ENCODE measurements at places on chromosomes 1 and 21. TPM values are rescaled to one million over a fixed set of nuclear protein-coding genes. Genes with fewer than 3 reads are reported as not detected.

The LIN28A gene
- total RNA-seq: not detected

DNA sequence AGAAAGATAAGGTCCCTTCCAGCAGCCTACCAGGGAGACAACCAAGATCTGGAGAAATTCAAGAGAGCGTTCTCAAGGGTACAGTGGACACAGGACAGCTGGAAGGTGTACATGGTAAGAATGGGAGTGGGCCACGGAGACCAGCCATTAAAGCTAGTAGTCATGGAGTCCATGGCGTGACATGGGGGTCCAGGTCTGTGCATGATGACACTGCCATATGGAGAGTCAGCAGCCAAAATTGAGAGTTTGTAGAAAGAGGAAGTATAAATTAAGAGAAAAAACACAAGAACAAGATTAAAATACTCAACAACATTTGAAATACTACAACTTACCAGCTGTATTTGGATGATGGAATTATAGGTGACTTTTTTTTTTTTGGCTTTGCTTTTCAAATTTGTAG, 7.9 kb upstream of the LORICRIN start:
- H3K36me3 ChIP-seq: no peaks in the 10 kb centered on the region
- H3K27ac ChIP-seq: no peak overlapping the region
- no peak for DNase-seq
- no peaks in the 10 kb centered on the region for H3K4me1 ChIP-seq
- peaks cover 4% of the 10 kb centered on the region for H3K27me3 ChIP-seq
- no peak overlapping the region for H3K4me3 ChIP-seq

DNA sequence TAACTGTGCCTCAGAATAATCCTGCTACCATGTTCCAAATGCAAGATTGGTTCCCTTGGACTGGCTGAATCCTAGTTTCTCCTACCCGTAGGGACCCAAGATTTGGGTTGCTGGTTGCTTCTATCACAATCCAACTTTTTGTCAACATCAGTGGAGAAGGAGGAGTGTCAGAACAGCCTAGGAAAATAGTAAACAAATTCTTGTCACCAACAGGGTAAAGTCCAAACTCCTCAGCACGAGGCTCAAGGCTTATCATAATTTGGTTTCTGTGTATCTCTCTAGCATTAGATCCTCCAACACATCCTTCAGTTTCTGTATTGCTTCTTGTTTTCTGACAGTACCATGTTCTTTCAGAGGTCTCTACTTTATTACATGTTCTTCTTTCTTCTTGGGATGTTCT, 370.2 kb upstream of the DAB1 start:
- H3K36me3 ChIP-seq: no peaks in the 10 kb centered on the region
- no peak overlapping the region for H3K27ac ChIP-seq
- no peak overlapping the region for H3K4me3 ChIP-seq
- H3K27me3 ChIP-seq: no peaks in the 10 kb centered on the region
- no peak for DNase-seq

DNA sequence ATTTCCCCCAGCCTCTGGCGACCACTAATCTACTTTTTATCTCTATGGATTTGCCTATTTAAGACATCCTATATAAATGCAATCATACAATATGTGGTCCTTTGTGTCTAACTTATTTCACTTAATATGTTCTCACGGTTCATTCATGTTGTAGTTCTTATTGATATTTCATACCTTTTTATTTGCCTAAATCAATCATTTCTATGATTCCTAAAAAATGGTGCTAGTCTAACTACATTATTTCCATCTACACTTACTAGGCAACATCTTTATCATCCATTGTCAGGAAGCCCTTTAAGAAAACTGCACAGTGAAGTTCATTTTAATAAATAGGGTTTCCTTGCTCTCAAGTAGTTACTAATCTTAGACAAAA, 380 bp upstream of the FBXO28 start:
- H3K4me3 ChIP-seq: peak overlapping the region; percentile 86
- H3K36me3 ChIP-seq: no peaks in the 10 kb centered on the region
- H3K27me3 ChIP-seq: no peaks in the 10 kb centered on the region
- no peak for DNase-seq

GRCh38 chr1:9321480-9321849, 28.8 kb downstream of the SPSB1 start:
- no peak overlapping the region for H3K27ac ChIP-seq
- H3K4me3 ChIP-seq: no peak overlapping the region
- peaks cover 4% of the 10 kb centered on the region for H3K4me1 ChIP-seq
- no peaks in the 10 kb centered on the region for H3K27me3 ChIP-seq
- H3K36me3 ChIP-seq: no peaks in the 10 kb centered on the region

DNA sequence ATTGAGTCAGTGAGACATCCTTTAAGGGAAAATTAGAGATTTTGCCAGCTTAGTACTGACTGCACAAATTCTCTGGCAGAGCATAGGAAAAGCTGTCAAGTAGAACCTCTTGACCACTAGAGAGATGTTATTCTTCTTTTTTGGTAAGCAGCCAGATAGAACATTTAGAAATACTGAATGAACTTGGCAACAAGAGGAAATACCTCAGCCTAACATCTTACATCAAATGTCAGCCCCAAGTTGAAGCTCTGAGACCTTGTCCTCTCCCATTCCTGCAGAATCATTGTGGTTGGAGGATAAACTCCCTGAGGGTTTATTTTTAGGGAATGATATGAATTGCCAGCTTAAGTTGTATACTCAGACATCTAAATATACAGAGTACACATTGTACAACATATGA, 53.5 kb downstream of the MIGA1 start:
- peak; percentile 46 for DNase-seq
- H3K27me3 ChIP-seq: no peaks in the 10 kb centered on the region
- no peak overlapping the region for H3K4me3 ChIP-seq
- no peaks in the 10 kb centered on the region for H3K36me3 ChIP-seq
- no peak overlapping the region for H3K27ac ChIP-seq
- peaks cover 9% of the 10 kb centered on the region for H3K4me1 ChIP-seq

The GLMN gene
- 7.9 TPM for total RNA-seq

DNA sequence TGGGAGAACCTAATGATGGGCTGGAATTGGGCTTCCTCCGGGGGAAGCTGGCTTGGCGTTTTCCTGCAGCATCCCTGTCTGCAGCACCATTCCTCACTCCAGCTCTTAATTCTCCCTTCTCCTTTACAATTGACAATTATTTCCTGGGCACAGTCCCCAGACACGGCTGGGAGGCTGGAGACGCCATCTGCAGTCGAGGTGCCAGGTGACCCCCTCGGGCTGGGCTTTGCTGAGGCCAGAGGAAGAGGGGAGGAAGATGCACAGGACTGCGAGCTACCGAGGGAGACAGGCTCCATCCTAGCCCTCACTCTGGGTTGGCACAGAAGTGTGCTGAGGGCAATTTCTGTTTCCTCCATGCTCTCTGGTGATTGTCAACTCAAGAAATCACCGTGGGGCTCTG, 453.8 kb downstream of the PTPRU start:
- H3K4me3 ChIP-seq: no peak overlapping the region
- no peak for DNase-seq
- no peak overlapping the region for H3K27ac ChIP-seq
- H3K27me3 ChIP-seq: no peaks in the 10 kb centered on the region

- no peak overlapping the region for H3K4me3 ChIP-seq
- H3K27ac ChIP-seq: no peak overlapping the region
- no peaks in the 10 kb centered on the region for H3K27me3 ChIP-seq
- DNase-seq: no peak
- no peaks in the 10 kb centered on the region for H3K4me1 ChIP-seq
- H3K36me3 ChIP-seq: no peaks in the 10 kb centered on the region
Measured at GRCh38 chr1:62613325-62613727, 16.0 kb downstream of the ANGPTL3 start.

DNA sequence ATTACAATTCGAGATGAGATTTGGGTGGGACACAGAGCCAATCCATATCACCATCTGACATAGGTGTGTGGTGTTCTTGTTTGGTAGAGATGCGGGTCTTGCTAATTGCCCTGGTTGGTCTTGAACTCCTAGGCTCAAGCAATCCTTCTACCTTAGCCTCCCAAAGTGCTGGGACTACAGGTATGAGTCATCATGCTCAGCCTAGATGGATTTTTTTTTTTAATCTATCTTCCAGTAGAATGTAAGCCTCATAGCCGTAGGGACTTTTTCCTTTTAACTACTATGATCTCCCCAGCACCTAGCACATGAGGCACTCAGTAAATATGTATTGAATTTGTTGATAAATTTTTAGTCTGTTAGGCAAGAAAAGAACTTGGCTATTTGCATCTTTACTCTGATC, 94.6 kb upstream of the TENT5C start:
- no peaks in the 10 kb centered on the region for H3K4me1 ChIP-seq
- H3K36me3 ChIP-seq: no peaks in the 10 kb centered on the region

The RORC gene
- 19.1 TPM for total RNA-seq

GRCh38 chr1:5913876-5914275, 78.3 kb downstream of the NPHP4 start:
- no peaks in the 10 kb centered on the region for H3K36me3 ChIP-seq
- H3K27ac ChIP-seq: no peak overlapping the region
- no peak for DNase-seq
- H3K4me1 ChIP-seq: peaks cover 8% of the 10 kb centered on the region

DNA sequence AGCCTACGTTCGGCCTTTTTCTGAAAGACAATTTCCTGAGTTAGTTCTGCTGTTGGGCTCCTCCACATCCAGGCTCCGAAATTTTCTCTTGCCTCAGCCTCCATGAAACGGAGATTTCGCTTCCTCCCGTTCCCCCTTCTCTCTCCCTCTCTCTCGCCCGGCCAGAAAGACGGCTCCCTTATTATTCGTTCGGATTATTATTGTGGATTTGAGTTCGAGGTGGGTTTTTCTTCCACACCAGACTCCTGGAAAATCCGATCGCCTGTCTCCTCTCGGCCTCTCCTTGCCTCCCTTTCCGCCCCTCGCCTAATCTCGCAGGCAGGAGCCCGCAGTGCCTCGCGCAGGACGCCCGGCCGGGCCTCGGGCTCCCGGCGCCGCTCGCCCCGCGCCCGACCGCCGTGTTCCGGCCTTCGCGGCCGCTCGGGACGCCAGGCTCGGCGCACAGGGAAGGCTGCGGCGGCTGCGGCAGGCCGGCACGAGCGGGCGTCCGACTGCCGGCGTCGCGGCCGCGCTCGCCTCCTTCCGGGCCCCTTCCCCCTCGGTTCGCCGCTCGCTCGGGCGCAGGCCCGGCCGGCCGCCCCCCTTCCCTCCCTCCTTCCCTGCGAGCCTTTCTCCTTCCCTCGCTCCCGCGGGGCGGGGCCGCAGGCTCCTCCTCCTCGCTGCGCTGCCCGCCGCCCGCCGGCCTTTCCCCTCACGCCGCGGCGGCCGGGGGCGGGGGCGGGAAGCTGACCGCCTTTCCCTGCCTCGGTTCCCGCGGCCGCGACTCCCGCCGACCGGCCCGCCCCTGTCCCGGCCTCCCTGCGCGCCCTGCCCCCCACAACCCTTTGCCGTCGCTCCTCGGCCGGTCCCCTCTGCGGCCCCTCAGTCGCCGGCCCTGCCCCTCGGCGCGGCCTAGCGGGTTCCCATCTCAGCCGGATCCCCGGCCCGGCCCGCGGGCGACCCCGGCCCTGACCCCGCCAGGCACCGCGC, at the start of gene ARHGEF11:
TSS of gene ARHGEF11 (minus strand) at position 493 of the 969 bp plus-strand sequence. CDS start 1,412 bp downstream, outside the sequence.
- no peaks in the 10 kb centered on the region for H3K36me3 ChIP-seq
- peak within 1 kb of the TSS; percentile 86 for H3K4me3 ChIP-seq
- H3K27ac ChIP-seq: peak within 1 kb of the TSS; percentile 77
- peaks cover 29% of the 10 kb centered on the region for H3K4me1 ChIP-seq
- H3K27me3 ChIP-seq: no peaks in the 10 kb centered on the region
- DNase-seq: peak; percentile 97

DNA sequence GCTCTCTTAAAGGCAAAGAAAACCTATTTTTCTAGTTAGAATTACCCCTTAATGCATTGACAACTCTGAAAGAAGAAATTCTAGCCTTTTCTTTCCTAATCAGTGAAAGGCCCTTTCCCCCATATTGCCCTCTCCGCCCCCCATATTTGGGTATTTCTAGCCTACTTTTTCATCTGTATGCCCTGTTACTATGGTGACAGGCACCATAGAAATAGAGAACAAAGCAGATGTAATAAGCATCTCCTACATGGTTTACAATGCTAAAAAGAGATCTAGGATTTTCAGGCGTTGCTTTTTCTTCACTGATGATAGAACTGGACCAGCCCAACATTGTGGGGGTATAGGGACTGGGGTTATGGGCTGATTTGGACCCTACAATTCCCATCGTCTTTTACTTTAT, 14.5 kb downstream of the LRRC8B start:
- no peak for DNase-seq
- H3K27ac ChIP-seq: no peak overlapping the region
- no peak overlapping the region for H3K4me3 ChIP-seq
- H3K4me1 ChIP-seq: no peaks in the 10 kb centered on the region
- H3K36me3 ChIP-seq: no peaks in the 10 kb centered on the region
- no peaks in the 10 kb centered on the region for H3K27me3 ChIP-seq

DNA sequence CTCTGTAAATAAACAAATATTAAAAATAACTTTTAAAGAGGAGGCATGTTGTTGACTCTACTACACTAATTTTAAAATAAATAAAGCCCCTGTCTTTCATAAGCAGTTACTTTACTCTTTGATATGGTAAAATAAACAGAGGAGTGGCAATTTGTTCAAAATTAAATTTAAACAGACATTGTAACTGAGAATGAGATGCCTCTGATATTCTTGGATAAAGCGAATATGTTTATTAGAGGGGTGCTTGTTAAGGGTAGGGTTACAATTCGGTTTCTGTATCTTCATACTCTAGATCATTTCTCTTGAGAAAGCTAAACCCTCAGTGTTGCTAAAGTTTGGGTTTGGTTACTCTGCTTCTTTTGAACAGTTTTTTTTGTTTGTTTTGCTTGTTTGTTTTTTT, 19.6 kb downstream of the LPAR3 start:
- no peaks in the 10 kb centered on the region for H3K4me1 ChIP-seq
- no peaks in the 10 kb centered on the region for H3K36me3 ChIP-seq
- H3K27me3 ChIP-seq: no peaks in the 10 kb centered on the region
- no peak for DNase-seq

The S100A7 gene
- total RNA-seq: not detected

DNA sequence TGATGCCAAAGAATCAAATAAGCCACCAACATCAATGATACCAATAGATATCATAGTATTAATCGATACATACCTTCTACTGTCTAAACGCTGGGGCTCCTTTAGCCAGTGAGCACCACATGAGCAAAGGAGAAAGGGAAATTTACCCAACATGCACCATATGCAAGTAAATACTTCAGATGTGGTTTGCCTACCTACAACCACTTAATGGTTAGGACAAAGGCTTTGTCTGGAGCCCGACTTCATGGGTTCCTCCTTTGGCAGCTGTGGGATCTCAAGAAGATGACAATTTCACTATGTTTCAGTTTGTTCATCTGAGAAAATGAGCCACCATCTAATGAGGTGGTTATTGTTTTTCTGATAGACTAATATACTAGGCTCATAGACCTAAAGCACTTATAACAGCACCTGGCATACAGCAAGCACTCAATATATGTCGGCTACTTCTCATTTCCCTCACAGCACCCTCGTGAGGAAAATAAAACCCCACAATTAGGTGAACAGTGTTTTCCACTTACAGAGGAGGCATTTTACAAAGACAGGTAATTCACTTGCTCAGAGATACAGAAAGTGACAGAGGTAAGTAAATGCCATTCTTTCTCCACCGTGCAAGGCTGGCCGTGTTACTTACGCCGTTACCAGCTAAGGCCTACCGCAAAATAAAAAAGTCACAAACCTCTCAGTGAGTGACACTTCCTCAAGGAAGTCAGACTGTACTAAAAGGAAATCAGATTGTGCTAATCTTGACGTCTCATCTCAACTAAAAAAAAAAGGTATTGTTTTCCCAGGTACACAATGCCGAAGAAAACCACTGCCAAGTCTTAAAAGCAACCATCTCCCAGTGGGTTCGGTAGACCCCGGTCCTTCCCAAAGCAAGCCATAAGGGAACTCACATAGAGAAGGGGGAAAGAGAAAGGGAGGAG, 1.6 kb downstream of the TTC13 start:
- DNase-seq: no peak
- H3K36me3 ChIP-seq: no peaks in the 10 kb centered on the region
- H3K27me3 ChIP-seq: no peaks in the 10 kb centered on the region
- no peak overlapping the region for H3K4me3 ChIP-seq
- H3K4me1 ChIP-seq: no peaks in the 10 kb centered on the region
- H3K27ac ChIP-seq: peak overlapping the region; percentile 15

The AADACL3 gene
- not detected for total RNA-seq
